ENCODE measurements at places on chromosomes 1 and 21. TPM values are rescaled to one million over a fixed set of nuclear protein-coding genes. Genes with fewer than 3 reads are reported as not detected.

GRCh38 chr1:226808501-226808900 is 61.9 kb upstream of the PSEN2 start:
- no peaks in the 10 kb centered on the region for H3K4me1 ChIP-seq
- H3K27me3 ChIP-seq: no peaks in the 10 kb centered on the region
- DNase-seq: no peak

DNA sequence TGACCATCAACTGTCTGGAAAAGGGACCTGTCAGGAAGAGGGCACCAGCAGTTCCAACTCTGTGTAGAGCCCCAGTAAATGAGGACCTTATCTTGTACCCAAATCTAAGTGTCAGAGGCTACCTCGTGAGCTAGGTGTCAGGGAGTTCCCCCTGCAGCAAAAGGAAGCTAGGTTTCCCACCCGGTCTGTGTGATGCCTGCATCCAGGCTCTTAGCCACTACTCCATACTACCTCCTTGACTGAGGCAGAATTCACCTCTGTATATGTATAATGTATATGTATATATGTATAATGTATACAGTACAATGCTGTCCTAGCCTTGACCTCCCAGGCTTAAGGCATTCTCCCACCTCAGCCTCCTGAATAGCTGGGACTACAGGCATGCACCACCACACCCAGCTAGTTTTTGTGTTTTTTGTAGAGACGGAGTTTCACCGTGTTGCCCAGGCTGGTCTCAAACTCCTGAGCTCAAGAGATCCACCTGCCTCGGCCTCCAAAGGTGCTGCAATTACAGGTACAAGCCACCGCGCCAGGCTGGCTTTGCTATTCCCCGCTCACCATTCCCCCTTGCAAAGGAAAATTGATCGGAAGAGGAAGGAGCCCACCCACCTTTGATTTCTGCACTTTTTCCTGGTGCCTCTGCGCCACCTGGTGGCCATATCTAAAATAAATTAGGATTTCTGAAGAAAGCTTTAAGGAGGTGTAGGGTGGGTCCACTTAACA is 15.7 kb upstream of the LUZP1 start:
- H3K27ac ChIP-seq: no peak overlapping the region
- peak overlapping the region; percentile 40 for H3K4me3 ChIP-seq
- DNase-seq: peak; percentile 75
- H3K4me1 ChIP-seq: no peaks in the 10 kb centered on the region

DNA sequence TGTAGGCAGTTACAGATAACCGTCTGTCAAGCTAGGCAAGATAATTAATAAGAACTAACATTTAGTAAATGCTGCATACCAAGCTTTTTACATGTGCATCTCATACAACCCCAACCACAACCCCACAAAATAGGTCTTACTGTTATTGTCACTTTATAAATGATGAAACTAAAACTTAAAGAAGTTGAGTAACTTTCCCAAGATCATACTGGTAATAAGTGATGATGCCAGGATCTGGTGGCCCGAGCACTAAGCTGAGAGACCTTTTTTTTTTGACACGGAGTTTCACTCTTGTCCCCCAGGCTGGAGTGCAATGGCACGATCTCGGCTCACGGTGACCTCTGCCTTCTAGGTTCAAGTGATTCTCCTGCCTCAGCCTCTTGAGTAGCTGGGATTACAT is 1.8 kb downstream of the NCSTN start:
- H3K27ac ChIP-seq: no peak overlapping the region
- DNase-seq: no peak
- H3K27me3 ChIP-seq: no peaks in the 10 kb centered on the region
- no peak overlapping the region for H3K4me3 ChIP-seq
- H3K4me1 ChIP-seq: no peaks in the 10 kb centered on the region

The LCE2C gene
- not detected for total RNA-seq

GRCh38 chr1:228343191-228343661 is 63.4 kb downstream of the TRIM11 start:
- DNase-seq: no peak
- peaks cover 14% of the 10 kb centered on the region for H3K36me3 ChIP-seq
- no peak overlapping the region for H3K27ac ChIP-seq
- no peaks in the 10 kb centered on the region for H3K27me3 ChIP-seq
- H3K4me1 ChIP-seq: no peaks in the 10 kb centered on the region

DNA sequence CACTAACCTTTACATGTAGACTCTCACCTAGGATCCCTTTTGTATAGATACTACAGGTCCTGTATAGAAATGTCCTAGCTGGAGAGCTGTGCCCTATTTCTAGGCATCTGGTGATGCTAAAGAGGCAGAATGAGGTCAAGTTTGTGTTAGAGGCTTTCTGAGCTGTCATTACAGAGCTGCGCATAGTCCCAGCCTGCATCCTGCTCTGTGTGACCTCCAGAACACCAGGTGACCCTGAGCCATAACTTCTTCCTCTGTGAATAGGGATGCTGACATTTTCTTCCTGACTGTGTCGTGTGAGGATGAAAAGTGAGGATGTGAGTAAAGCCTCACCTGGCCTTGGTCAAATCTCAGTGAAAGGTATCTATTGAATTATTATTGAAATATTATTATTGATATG is 66.3 kb downstream of the GLUL start:
- H3K27ac ChIP-seq: no peak overlapping the region
- no peaks in the 10 kb centered on the region for H3K27me3 ChIP-seq
- DNase-seq: no peak

DNA sequence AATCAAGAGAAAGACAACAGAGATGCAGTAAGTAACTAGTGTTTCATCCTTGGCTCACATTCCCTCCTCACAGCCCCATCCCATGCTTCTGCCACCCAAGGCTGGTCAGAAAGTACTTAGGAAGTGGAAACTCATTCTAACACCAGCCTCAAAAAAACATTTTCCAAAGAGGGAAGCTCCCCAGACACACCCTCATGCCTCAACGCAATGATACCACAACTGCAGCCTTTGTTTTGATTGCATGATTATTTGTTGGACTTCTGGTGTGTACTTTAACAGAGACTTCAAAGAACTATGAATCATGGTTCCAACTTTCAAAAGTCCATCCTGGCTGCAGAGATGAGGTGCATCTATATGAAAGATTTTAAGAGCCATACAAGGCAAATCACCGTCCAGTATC is 45.2 kb upstream of the KCNA3 start:
- no peaks in the 10 kb centered on the region for H3K27me3 ChIP-seq
- H3K4me1 ChIP-seq: no peaks in the 10 kb centered on the region
- H3K4me3 ChIP-seq: no peak overlapping the region
- no peak overlapping the region for H3K27ac ChIP-seq
- DNase-seq: no peak
- H3K36me3 ChIP-seq: no peaks in the 10 kb centered on the region

The MRPL39 gene
- 24.1 TPM for total RNA-seq

- no peak for DNase-seq
- H3K27ac ChIP-seq: no peak overlapping the region
- H3K27me3 ChIP-seq: no peaks in the 10 kb centered on the region
- H3K36me3 ChIP-seq: no peaks in the 10 kb centered on the region
- no peak overlapping the region for H3K4me3 ChIP-seq
These were observed 31.6 kb upstream of the NUF2 start for GRCh38 chr1:163290025-163290640.

The IL10 gene
- total RNA-seq: 2.5 TPM

- H3K4me1 ChIP-seq: no peaks in the 10 kb centered on the region
- peak; percentile 51 for DNase-seq
- no peaks in the 10 kb centered on the region for H3K27me3 ChIP-seq
- H3K4me3 ChIP-seq: no peak overlapping the region
These were observed 167.3 kb downstream of the ZZZ3 start for GRCh38 chr1:77514921-77515776.

GRCh38 chr1:242524571-242525359 is at the start of gene PLD5:
TSS of gene PLD5 (minus strand) at chr1:242524697.
- H3K36me3 ChIP-seq: no peaks in the 10 kb centered on the region
- H3K27ac ChIP-seq: no peak within 1 kb of the TSS
- peaks cover 18% of the 10 kb centered on the region for H3K27me3 ChIP-seq

DNA sequence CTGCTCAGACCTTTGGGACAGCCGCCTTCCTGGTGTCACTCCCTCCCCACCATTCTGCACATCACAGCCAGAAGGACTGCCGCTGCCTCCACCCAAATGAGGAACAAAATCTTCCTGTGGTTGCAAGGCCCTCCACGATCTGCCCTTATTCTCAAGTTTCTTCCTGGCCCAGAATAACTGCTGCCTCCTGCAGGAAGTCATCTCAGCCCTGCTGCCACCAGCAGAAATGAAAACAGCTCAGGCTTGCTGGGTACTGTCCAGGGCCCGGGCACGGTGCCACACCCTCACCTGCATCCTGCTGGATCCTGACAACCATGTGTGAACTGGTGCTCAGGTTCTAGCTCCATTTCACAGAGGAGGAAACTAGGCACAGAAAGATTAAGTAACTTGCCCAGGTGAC is 2.8 kb downstream of the CLDN19 start:
- DNase-seq: no peak
- H3K36me3 ChIP-seq: peaks cover 3% of the 10 kb centered on the region
- H3K4me1 ChIP-seq: peaks cover 6% of the 10 kb centered on the region
- H3K27ac ChIP-seq: no peak overlapping the region
- H3K27me3 ChIP-seq: no peaks in the 10 kb centered on the region

DNA sequence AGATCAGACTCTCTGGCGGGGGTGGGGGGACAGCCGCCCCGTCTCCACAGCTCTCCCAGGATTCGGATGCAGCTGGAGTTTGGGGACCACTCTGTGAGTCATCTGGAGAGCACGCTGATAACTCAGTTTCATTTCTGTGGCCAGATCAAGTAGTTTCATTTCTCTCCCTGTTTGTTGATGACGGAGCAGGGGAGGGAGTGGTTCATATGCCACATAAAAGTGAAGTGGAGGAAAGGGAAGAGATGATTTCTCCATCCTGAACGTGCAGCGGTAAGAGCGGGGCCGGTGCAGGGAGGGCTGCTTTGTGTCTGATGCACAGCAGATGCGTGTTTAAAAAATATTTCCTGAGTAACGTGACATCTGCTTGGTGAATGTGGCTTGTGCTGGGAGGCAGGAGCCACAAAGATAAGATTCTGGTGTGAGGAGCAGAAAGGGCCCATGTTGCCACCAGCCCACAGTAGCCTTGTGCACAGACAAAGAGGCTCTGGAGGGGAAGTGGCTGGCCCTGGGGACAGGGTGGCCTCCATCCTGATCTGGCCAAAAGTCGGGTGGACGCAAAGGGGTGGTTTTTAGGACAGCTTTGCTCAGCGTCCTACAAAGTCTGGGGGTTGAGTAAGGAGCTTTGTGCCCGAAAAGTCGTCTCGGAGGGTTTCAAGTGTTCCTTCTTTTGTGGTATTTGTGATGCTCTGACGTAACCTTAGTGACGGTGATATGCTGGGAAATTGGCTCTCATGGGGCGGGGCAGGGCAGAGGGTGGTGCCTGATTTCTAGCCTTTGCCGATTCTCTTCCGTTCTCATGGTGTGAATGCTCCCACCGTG is at the start of gene MX2:
MX2 (plus strand) TSS at position 242 of the 819 bp plus-strand sequence. CDS start 14,880 bp downstream, outside the sequence.
- no peaks in the 10 kb centered on the region for H3K27me3 ChIP-seq
- no peak for DNase-seq
- peak within 1 kb of the TSS; percentile 43 for H3K27ac ChIP-seq
- H3K4me1 ChIP-seq: no peaks in the 10 kb centered on the region

The TTC39A gene
- total RNA-seq: 70.1 TPM

GRCh38 chr1:155961937-155962336 is 16.4 kb downstream of the ARHGEF2 start:
- H3K4me1 ChIP-seq: no peaks in the 10 kb centered on the region
- no peaks in the 10 kb centered on the region for H3K27me3 ChIP-seq
- peak overlapping the region; percentile 43 for H3K27ac ChIP-seq
- peaks cover 19% of the 10 kb centered on the region for H3K36me3 ChIP-seq

GRCh38 chr1:36740446-36740845 is 257.7 kb upstream of the CSF3R start:
- no peak overlapping the region for H3K27ac ChIP-seq
- DNase-seq: no peak
- no peaks in the 10 kb centered on the region for H3K36me3 ChIP-seq
- no peaks in the 10 kb centered on the region for H3K27me3 ChIP-seq
- no peak overlapping the region for H3K4me3 ChIP-seq

The FAAH gene
- total RNA-seq: 39.3 TPM

The CMPK1 gene
- 92.1 TPM for total RNA-seq

DNA sequence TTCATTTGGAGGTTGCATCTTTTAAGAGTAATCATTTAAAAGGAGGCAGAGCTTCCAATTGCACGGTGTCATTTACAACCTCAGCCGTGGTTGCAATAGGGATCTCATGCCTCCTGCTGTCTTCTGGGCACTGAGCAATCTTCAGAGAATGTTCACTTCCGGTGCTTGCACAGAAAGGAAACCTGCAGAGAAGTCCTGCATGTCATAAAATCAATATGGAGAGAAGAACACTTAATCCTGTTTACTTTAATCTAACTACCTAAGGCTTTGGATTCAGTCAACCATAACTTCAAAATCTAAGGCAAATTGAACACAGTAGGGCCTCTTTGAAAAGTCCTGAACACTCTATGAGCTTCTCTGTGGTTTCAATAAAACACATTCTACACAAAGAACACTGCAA is 11.3 kb upstream of the MAP10 start:
- H3K27ac ChIP-seq: no peak overlapping the region
- H3K4me1 ChIP-seq: no peaks in the 10 kb centered on the region
- H3K27me3 ChIP-seq: no peaks in the 10 kb centered on the region
- no peak overlapping the region for H3K4me3 ChIP-seq

The RHCE gene
- 0.44 TPM for total RNA-seq

DNA sequence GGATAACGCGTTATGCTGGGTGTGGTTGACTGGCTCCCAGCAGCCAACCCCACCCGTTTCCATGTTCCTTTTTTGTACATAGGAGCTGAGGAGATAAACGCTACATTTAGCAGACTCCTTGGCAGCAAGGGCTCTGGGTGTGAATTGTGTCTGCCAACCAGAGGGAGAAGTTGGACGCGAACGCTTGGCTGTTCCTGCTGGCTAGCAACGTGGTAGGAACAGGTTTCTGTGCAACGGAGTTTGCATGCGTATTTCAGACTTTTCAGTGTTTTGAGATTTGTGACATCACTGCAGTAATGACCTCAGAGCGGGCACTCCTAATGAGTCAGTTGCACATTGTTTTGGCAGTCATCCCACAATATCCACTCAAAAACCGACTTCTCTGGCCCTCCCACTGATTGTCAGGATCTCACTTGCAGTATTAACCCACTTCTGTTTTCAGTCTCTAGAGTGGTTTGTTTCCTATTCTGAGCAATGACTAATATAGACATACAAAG is 98.7 kb upstream of the RGS1 start:
- no peak for DNase-seq
- H3K27me3 ChIP-seq: no peaks in the 10 kb centered on the region
- no peak overlapping the region for H3K27ac ChIP-seq
- no peaks in the 10 kb centered on the region for H3K4me1 ChIP-seq
- no peak overlapping the region for H3K4me3 ChIP-seq

- no peak for DNase-seq
- H3K27ac ChIP-seq: no peak overlapping the region
- no peaks in the 10 kb centered on the region for H3K27me3 ChIP-seq
- H3K4me1 ChIP-seq: peaks cover 17% of the 10 kb centered on the region
These were observed 3.5 kb upstream of the MRPL55 start for GRCh38 chr1:228112617-228113016.

GRCh38 chr1:71645015-71645414 is 564.2 kb upstream of the ZRANB2 start:
- no peaks in the 10 kb centered on the region for H3K36me3 ChIP-seq
- H3K27me3 ChIP-seq: no peaks in the 10 kb centered on the region
- no peak overlapping the region for H3K4me3 ChIP-seq
- H3K27ac ChIP-seq: no peak overlapping the region
- H3K4me1 ChIP-seq: no peaks in the 10 kb centered on the region

GRCh38 chr1:155968670-155969069 is 9.7 kb downstream of the ARHGEF2 start:
- peaks cover 43% of the 10 kb centered on the region for H3K4me1 ChIP-seq
- no peak overlapping the region for H3K4me3 ChIP-seq
- peaks cover 4% of the 10 kb centered on the region for H3K36me3 ChIP-seq
- H3K27ac ChIP-seq: no peak overlapping the region
- DNase-seq: no peak

Data from kidney (tissue), 22 donors.